MG63 (cell line): ENCODE measurements at places on chromosomes 16 and 17.

DNA sequence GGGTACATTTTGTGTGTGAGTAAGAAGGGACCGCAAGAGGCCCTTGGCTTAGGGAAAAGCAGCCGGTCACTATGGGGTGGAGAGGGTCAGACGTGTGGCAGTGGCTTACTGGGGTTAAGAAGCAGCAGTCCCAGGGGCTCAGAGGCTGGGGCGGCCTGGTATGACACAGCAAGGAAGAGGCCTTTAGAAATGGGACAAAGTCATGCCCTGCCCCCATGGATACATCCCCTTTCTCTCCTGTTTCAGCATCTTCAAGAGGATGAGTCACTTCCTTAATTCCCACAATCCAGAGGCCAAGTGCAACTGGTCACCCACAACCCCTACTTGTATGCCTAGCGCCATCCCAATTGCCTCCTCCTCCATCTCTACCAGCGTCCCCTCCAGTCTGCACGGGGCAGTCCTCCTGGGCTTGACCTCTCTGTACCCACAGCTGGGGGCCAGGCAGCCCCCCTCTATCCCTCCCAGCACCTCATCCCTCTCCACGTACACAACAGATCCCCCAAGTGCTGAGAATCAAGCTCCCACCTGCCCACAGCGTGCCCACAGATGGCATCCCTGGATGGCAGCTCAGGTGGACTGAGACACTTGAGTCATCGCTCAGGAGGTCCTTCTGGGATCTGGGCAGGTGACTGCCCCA, 6.9 kb upstream of the EFTUD2 start:
- peak; percentile 83 for DNase-seq

- DNase-seq = no peak
Observed at GRCh38 chr16:84000989-84001642, 33.1 kb downstream of the NECAB2 start.

- DNase-seq = no peak
Observed at GRCh38 chr16:29198231-29198630, 208.3 kb downstream of the NPIPB11 start.

GRCh38 chr16:49564496-49565229, 191.1 kb downstream of the C16orf78 start:
- no peak for DNase-seq

DNA sequence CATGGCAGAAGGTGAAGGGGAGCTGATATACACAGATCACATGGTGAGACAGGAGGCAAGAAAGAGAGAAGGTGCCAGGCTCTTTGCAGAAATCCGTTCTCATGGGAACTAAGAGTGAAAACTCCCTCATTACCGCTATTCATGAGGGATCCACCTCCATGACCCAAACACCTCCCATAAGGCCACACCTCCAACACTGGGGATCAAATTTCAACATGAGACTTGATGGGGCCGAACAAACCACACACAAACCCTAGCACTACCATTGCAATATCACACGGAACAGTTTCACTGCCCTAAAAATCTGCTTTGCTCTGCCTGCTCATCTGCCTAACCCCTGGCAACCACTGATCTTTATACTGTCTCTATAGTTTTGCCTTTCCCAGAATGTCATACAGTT, 34.8 kb downstream of the C17orf67 start:
- DNase-seq = no peak

GRCh38 chr17:8057691-8058114, 18.8 kb downstream of the ALOX15B start:
- peak; percentile 37 for DNase-seq

DNA sequence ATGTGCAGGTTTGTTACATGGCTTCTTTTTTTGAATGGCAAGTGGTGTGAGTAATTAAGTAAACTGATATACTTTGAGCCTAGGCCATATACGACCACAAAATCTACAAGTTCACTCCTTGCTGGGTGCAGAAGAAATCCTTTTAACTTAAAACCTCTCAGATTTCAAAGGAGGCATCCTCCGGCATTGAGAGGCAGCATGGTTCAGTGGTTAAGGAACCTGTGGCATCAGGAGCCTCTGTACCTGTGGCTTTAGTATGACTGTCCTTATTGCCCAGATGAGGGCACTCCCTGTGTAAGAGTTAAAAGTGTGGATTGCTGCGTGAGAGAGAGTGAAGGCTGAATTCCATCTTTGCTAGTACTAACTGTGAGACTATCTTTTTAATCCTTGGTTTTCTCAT, 3.3 kb downstream of the NLRP1 start:
- no peak for DNase-seq

GRCh38 chr17:34249478-34249877, 5.6 kb upstream of the CCL2 start:
- peak; percentile 22 for DNase-seq

DNA sequence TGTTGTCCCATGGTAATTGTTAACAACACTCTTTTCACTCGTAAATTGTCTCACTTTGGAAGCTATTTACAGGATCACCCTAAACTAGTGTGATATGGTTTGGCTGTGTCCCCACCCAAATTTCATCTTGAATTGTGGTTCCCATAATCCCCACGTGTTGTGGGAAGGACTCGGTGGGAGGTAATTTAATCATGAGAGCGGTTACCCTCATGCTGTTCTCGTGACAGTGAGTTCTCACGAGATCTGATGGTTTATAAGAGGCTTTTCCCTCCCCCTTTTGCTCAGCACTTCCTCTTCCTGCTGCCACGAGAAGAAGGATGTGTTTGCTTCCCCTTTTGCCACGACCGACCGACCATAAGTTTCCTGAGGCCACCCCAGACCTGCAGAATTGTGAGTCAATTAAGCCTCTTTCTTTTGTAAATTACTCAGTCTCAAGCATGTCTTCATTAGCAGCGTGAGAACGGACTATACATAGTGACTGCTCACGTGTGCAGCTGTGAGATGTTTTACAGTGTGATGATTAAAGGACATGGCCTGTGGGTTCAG, 34.4 kb downstream of the DNAH3 start:
- DNase-seq = no peak
